ENCODE measurements at places on chromosomes 2 and 18.

DNA sequence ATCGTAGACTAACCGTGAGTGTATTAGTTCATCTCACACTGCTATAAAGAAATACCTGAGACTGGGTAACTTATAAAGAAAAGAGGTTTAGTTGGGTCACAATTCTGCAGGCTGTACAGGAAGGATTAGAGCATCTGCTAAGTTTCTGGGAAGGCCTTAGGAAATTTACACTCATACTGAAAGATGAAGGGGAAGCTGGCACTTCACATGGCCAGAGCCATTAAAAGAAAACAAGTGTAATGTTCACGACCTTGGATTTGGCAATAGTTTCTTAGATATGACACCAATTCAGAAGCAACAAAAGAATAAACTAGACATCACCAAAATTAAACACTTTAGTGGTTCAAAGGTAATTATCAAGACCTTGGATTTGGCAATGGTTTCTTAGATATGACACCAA lies 23.8 kb downstream of the ABCB11 start:
- H3K27ac ChIP-seq: no peak overlapping the region
- no peaks in the 10 kb centered on the region for H3K36me3 ChIP-seq
- H3K4me1 ChIP-seq: no peaks in the 10 kb centered on the region
- DNase-seq: no peak

- no peak overlapping the region for H3K27ac ChIP-seq
- no peak for DNase-seq
- H3K4me1 ChIP-seq: no peaks in the 10 kb centered on the region
Observed at GRCh38 chr2:70684846-70685622, 83.0 kb downstream of the ADD2 start.

GRCh38 chr2:12057436-12058166 lies 311.2 kb downstream of the LPIN1 start:
- no peak overlapping the region for H3K4me3 ChIP-seq
- no peak overlapping the region for H3K27ac ChIP-seq
- H3K36me3 ChIP-seq: no peaks in the 10 kb centered on the region
- H3K4me1 ChIP-seq: peaks cover 6% of the 10 kb centered on the region
- DNase-seq: no peak

DNA sequence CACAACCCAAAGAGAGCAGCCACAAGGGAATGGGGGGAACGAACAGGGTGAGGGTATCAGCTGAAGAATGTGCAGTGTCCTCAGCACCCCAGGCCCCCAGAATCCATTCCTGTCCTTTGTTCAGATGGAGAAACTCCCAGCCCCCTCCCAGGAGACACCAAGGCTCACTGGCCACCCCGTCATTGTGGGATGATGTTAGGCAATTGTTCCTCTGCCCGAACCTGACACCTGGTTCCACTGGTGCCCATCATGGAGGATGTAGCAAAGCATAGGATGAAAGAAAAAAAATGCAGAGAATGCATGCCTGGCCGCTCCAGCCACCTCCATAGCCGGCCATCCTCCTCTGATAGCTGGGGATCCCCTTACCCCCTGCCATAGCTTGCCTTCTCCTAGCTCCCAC lies 197.3 kb upstream of the TWIST2 start:
- no peak for DNase-seq
- H3K4me1 ChIP-seq: no peaks in the 10 kb centered on the region
- H3K4me3 ChIP-seq: no peak overlapping the region
- H3K27ac ChIP-seq: no peak overlapping the region
- no peaks in the 10 kb centered on the region for H3K27me3 ChIP-seq

DNA sequence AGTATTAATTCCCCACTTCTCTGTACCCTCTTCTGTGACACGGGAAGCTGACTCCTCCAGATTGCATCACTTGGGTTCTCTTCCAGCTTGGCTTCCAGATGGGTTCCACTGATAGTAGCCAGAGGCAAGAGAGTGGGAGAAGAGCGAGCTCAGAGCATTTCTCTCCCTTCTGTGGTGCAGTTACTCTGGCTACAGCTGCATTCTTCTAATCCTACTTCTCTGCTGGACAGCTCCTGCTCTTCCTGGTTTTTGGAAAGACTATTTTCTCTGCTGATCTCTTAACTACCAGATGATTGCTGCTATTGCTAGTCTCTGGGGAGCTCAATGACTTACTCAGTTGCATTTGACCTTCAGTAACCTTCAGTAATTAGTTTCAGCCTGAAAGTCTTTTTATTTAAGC lies 187.5 kb upstream of the MAP2 start:
- no peak overlapping the region for H3K27ac ChIP-seq
- no peak overlapping the region for H3K4me3 ChIP-seq
- no peaks in the 10 kb centered on the region for H3K4me1 ChIP-seq
- DNase-seq: no peak
- no peaks in the 10 kb centered on the region for H3K27me3 ChIP-seq

DNA sequence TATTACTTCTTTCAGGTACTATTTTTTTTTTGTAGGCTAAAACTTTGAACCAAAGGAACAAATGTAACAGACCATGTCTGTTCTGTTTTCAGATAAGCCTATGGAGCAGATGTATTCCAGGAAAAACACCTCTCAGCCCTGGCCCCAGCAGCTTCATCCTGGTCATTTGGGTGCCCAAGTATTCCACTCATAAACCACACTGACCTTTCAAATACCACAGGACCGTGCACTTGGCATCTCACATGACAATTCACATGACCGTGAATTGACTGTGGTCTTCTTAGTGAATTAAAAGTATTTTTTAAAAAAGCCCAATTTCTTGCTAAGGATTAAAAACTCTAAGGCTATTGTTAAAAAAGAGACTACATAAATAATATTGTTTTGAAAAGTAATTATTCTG lies 50.2 kb downstream of the SMIM21 start:
- H3K27ac ChIP-seq: no peak overlapping the region
- H3K4me3 ChIP-seq: no peak overlapping the region
- H3K36me3 ChIP-seq: no peaks in the 10 kb centered on the region

DNA sequence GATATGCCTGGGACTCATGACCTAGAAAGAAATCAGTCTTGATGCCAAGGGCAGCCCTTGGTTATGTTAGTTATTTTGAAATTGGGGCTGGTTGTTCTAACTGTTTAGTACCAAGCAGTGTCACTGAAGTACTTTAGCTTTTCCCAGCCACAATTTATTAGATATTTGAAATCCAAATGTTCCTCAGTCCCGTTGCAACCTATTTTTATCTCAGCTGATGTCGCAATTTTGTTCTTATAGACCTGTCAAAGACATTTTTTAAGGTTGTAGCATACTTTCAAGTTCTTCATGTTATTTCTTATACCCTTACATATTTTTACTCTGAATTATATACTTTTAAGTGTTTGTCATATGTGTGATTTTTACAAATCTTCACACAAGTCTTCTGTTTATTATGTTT lies 100.1 kb downstream of the LRP1B start:
- H3K36me3 ChIP-seq: no peaks in the 10 kb centered on the region
- H3K27me3 ChIP-seq: no peaks in the 10 kb centered on the region
- DNase-seq: no peak
- no peak overlapping the region for H3K4me3 ChIP-seq
- no peaks in the 10 kb centered on the region for H3K4me1 ChIP-seq

DNA sequence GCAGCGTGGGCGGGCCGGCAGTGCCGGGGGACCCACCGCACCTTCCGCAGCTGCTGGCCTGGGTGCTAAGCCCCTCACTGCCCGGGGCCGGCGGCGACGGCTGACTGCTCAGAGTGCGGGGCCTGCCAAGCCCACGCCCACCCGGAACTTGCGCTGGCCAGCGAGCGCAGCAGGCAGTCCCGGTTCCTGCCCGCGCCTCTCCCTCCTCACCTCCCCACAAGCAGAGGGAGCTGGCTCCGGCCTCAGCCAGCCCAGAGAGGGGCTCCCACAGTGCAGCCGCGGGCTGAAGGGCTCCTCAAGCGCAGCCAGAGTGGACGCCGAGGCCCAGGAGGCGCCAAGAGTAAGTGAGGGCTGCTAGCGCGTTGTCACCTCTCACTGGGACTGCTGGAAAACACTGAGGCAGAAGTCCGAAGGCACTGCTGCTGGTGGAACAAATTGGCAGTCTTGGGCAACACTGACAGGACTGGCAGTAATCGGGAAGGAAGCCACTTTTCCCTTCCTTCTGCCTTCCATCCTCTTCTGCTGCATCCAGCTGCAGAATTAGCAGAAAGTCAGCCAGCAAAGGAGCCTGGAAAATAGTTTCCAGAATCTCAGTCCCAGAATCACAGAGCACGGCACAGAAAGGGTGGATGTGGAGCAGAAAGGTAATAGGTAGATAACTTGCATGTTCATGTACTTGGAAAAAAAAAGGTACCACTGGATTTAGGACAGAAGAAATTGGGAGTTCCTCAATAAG lies 179.4 kb upstream of the FN1 start:
- H3K27ac ChIP-seq: no peak overlapping the region
- DNase-seq: no peak
- no peaks in the 10 kb centered on the region for H3K36me3 ChIP-seq
- H3K4me3 ChIP-seq: no peak overlapping the region

GRCh38 chr18:26309281-26309680 lies 83.0 kb downstream of the TAF4B start:
- no peak for DNase-seq
- no peaks in the 10 kb centered on the region for H3K36me3 ChIP-seq
- no peaks in the 10 kb centered on the region for H3K27me3 ChIP-seq
- H3K27ac ChIP-seq: no peak overlapping the region
- H3K4me1 ChIP-seq: no peaks in the 10 kb centered on the region
- no peak overlapping the region for H3K4me3 ChIP-seq

- H3K27me3 ChIP-seq: no peaks in the 10 kb centered on the region
- no peak for DNase-seq
- H3K36me3 ChIP-seq: no peaks in the 10 kb centered on the region
Observed at GRCh38 chr18:25052511-25052921, 299.4 kb downstream of the ZNF521 start.
